Thoracic aorta (tissue), 2 donors: ENCODE measurements at places on chromosomes 6 and 20. TPM values are rescaled to one million over a fixed set of nuclear protein-coding genes. Genes with fewer than 3 reads are reported as not detected.

RNF39 gene
- not detected for total RNA-seq

TRIM26 gene
- 36.0 TPM for total RNA-seq

CGAS gene
- 11.5 TPM for total RNA-seq

CST2 gene
- total RNA-seq = not detected

SFTA2 gene
- not detected for total RNA-seq

NMBR gene
- total RNA-seq = not detected

SLC17A2 gene
- total RNA-seq = not detected

TRIM38 gene
- total RNA-seq = 25.1 TPM

ZNF512B gene
- total RNA-seq = 10.2 TPM

EGFL8 gene
- total RNA-seq = 13.8 TPM

BNIP5 gene
- not detected for total RNA-seq

RSPH9 gene
- not detected for total RNA-seq

DNAH8 gene
- total RNA-seq = 0.14 TPM

PCED1A gene
- 40.6 TPM for total RNA-seq

OXT gene
- total RNA-seq = not detected

LRP11 gene
- total RNA-seq = 22.4 TPM

C6orf58 gene
- not detected for total RNA-seq

TRIM15 gene
- total RNA-seq = not detected

CST1 gene
- total RNA-seq = not detected

KIFC1 gene
- total RNA-seq = 0.85 TPM

KHDRBS2 gene
- total RNA-seq = not detected

GGTLC1 gene
- total RNA-seq = not detected

C6orf52 gene
- not detected for total RNA-seq

AURKA gene
- total RNA-seq = not detected
